ENCODE measurements at places on chromosomes 4 and X. TPM values are rescaled to one million over a fixed set of nuclear protein-coding genes. Genes with fewer than 3 reads are reported as not detected.

DNA sequence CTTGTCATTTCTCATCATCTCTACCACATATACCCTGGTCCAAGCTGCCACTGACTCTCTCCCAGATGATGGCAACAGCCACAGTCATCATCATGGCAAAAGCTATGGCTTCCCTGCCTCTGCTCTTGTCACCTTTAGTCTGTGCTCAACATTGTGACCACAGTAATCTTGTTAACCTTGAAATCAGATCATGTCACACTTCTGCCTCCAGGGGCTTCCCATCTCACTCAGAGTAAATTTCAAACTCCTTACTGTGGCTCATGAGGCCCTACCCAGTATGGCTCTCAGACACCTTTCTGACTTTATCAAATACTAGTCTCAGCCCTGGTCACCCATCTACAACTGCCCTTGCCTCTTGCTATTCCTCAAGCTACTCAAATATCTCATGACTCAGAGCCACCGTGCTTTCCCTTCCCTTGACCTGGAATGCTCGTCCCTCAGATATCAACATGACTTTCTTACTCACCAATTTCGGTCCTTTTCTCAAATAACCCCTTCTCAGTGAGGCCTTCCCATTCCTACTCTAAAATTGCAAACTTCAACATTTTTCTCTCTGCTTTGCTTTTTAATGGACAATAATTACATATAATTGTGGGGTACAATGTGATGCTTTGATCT, 41.1 kb upstream of the STIM2 start:
- H3K27ac ChIP-seq = peak overlapping the region; percentile 57
- no peaks in the 10 kb centered on the region for H3K27me3 ChIP-seq
- H3K4me3 ChIP-seq = no peak overlapping the region

DNA sequence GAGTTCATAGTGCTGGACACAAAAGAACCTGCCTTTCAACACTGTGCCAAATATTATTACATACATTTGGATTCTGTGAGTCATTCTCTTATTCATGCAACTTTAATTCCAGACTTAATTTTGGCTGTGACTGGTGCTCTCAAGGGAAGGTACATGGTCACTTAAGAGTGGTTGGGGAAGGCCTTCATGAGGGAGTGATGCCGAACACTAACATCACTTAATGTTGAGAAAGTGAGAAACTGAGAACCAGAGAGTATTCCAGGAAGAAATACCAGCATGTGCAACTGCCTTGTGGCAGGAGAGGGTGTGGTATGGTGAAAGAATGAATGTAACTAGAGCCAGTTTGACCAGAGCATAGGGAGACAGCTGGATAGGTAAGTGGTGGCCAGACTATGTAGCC, 41.5 kb upstream of the FHDC1 start:
- H3K27ac ChIP-seq = no peak overlapping the region
- no peaks in the 10 kb centered on the region for H3K27me3 ChIP-seq
- H3K4me1 ChIP-seq = peaks cover 13% of the 10 kb centered on the region
- no peak overlapping the region for H3K4me3 ChIP-seq

DNA sequence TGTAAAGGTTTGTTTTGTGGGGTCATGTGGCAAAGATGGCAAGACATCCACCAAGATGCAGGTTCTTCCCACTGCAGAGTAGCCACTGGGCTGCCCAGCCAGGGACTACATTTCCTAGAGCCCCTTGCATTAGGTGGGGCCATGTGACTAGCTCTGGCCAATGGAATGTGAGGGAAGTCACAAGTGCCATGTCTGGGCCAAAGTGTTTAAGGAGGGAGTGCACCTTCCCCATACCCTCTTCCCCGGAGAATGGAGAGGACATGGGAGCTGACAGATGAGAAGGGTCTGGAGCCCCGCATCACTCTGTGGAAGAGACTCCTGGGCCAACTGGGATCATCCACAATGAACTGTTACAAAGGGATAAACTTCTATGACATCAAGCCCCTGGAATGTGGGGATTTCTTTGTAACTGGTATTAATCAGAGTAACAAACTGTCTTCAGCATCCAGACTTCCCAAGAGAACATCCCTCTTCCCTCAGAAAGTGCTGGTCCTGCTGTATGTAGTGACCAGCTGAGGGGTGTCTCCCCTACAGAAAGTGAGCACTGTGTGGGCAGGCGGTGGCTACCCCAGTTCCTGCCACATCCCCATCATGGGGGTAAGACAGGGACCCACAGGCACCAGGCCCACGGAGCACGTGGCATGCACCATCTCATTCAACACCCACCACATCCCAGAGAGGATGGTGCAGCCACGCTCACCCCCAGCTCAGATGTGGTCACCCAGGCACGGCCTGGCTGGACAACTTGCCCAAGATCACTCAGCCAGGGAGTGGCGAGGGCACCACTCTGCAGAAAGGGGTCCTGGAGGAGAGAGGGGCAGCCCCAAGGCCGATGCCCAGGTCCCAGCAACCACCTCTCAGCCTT, 10.9 kb downstream of the PPP2R2C start:
- no peak overlapping the region for H3K27ac ChIP-seq
- no peaks in the 10 kb centered on the region for H3K27me3 ChIP-seq
- H3K4me1 ChIP-seq = no peaks in the 10 kb centered on the region

DNA sequence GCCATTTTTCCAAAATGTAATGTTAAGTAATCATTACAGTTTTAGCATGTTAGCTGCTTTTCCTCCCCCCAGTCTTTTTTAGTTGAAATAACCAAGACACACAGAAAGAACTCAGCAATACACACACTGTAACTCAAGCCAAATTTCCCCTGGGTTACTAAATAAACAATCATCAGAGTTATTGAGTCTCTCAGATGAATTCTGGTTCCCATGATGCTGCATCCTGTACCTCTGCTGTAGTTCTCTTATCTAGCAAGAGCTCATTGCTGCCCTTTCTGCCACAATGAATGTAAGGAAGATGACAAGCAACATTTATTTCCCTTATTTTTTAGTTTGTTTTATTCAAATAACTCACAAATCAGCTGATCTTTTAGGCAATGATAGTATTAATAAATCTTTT, 185.1 kb downstream of the ARHGAP6 start:
- no peak overlapping the region for H3K4me3 ChIP-seq
- H3K36me3 ChIP-seq = no peaks in the 10 kb centered on the region

DNA sequence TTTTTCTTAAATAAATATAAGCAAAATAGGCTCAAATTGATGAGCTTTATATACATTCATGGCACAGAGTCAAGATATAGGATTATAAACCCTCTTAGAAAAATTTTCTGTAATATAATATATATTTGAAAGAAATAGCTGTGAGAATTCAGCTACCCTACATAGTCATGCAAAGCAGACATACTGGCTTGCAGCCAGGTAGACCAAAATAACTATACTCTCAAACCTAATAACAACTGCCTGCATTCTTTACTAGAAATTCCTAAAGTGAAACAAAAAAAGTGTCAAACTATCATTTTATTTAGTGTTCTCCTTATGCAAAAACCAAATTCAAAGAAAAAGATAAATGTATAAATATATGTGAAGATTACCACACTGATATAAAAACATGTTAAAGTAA, 1390.2 kb downstream of the C4orf33 start:
- no peak overlapping the region for H3K27ac ChIP-seq
- no peak for DNase-seq
- H3K4me1 ChIP-seq = no peaks in the 10 kb centered on the region
- H3K36me3 ChIP-seq = no peaks in the 10 kb centered on the region
- H3K27me3 ChIP-seq = no peaks in the 10 kb centered on the region

GRCh38 chr4:66885501-66886165, 659.7 kb downstream of the CENPC start:
- DNase-seq = no peak
- H3K27me3 ChIP-seq = no peaks in the 10 kb centered on the region
- H3K4me3 ChIP-seq = no peak overlapping the region
- H3K4me1 ChIP-seq = peaks cover 3% of the 10 kb centered on the region
- H3K36me3 ChIP-seq = no peaks in the 10 kb centered on the region

DNA sequence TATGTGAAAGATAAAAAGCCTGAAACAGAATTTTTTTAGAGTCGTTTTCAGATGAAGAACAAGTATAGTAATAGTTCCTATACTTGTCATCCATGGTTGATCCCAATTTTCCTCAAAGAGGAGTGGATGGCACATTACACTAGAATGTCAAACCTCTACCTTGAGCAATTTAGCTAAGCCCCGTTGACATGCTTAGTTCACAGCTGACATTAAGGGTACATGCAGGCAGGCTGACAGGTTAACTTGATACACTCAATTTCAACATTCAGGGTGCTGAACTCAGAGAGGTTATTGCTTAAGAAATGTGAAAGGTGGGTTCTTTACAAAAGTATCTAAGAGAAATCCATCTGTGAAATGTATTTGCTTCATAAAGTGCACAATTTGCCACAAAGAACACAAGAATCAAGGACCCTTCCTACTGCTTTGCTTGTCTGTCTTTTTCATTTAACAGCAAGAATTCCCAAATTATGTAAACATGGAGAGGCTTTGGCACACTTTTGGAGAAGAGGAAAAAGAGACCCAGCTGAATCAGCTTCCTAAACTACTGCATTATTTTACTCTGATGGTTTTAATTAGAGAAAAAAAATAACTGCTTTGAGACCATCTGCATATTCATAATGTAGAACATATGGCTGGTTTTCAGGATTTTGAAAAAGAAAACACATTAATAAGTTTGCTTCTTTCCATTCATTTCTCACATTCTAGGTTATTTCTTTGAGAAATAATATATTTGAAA, 122.5 kb upstream of the DDIT4L start:
- peaks cover 25% of the 10 kb centered on the region for H3K4me1 ChIP-seq
- no peaks in the 10 kb centered on the region for H3K36me3 ChIP-seq
- no peak overlapping the region for H3K27ac ChIP-seq
- no peak overlapping the region for H3K4me3 ChIP-seq
- DNase-seq = no peak
- no peaks in the 10 kb centered on the region for H3K27me3 ChIP-seq

GRCh38 chr4:82712561-82712960, 86.0 kb downstream of the SCD5 start:
- no peak overlapping the region for H3K4me3 ChIP-seq
- H3K4me1 ChIP-seq = peaks cover 7% of the 10 kb centered on the region
- H3K36me3 ChIP-seq = no peaks in the 10 kb centered on the region
- DNase-seq = no peak
- no peak overlapping the region for H3K27ac ChIP-seq
- H3K27me3 ChIP-seq = no peaks in the 10 kb centered on the region

DNA sequence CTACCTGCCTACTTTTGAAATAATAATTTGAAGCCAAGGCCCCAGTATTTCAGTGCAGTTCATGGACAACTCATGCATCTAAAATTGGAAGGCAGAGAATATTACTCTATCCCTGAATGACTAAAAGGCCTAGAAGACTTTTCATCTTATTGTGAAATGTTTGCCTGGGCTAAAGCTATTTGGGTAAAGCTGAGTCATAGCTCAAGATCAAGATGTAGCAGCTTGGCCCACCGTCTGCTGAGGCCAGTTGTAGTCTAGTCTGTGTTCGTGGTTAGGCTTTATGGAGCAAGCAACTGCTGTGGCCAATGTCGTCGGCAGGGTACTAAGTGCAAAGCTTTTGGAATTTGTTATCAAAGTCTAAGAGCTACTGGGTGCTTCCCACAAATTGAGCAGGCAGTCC, 929.1 kb downstream of the RAB28 start:
- no peaks in the 10 kb centered on the region for H3K36me3 ChIP-seq
- H3K27me3 ChIP-seq = no peaks in the 10 kb centered on the region

DNA sequence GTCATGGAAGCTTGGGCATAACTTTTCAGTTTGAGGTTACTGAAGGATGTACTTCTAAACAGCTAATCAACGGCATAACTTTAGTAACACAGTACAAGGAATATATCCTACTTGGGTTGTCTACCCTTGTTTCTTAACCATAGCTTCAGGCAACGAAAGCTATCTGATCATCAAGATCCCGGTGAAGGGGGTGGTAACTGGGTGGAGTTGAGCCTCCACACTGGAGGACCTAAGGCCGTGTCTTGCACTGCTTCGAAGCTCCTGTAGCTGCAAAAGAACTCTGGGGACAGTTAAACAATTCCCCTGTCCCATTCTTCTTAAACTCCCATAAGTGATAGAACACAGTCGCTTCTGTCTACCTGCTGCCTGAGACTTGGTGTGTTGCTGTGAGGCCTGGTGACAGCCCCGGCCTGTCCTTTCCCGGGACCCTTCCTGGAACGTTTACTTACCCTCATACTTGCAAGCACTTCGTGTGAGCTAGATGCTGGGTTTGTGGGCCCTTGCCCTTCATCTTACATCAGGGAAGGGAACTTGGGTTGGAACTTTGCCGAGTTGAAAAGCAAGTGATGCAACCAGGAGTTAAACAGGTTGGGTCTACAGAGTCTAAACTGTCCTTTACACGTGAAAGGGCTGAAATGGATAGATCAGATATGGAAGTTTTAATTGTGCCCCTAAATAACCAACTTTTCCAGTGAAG, 5.8 kb upstream of the WDR1 start:
- H3K36me3 ChIP-seq = no peaks in the 10 kb centered on the region
- no peak for DNase-seq
- H3K4me3 ChIP-seq = no peak overlapping the region
- no peak overlapping the region for H3K27ac ChIP-seq

- DNase-seq = no peak
- H3K27me3 ChIP-seq = no peaks in the 10 kb centered on the region
- H3K27ac ChIP-seq = no peak overlapping the region
- no peak overlapping the region for H3K4me3 ChIP-seq
- no peaks in the 10 kb centered on the region for H3K4me1 ChIP-seq
These were observed 86.9 kb downstream of the TMEM164 start for GRCh38 chrX:110089656-110090403.

GRCh38 chr4:145840162-145840768, 98.4 kb downstream of the ZNF827 start:
- no peak for DNase-seq
- peaks cover 37% of the 10 kb centered on the region for H3K4me1 ChIP-seq
- no peaks in the 10 kb centered on the region for H3K27me3 ChIP-seq
- H3K36me3 ChIP-seq = peaks cover 8% of the 10 kb centered on the region
- H3K27ac ChIP-seq = peak overlapping the region; percentile 99
- no peak overlapping the region for H3K4me3 ChIP-seq

DNA sequence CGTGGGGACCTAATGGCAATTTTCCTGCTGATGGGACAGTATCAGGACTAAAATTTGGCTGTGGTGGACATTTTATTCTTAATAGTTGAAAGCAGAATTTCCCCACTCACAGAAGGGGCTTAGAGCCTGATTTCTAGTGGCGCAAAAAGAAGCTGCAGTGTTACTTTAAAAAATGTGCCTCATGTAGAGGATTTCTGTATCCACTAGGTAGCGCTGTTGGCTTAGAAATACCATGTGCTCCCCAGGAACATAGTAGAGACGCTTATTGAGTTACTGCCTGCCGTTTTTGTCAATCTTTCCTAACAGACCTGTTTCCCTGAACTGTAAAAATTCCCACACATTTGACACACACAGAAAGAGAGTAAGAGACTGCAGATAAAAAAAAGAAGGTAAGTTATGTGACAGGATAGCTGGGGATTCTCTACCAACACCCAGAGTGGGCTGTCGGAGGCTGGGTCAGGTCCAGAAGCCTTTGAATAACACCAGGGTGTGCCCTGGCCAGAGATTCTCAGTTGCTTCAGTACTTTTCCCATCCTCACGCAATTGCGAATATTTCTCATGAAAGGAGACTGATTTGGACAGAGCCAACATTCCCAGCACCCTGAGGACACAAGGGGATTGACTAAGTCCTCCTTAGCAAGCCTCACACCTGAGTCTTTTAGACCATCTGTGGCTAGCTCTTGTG, 88.4 kb downstream of the ZXDA start:
- no peaks in the 10 kb centered on the region for H3K36me3 ChIP-seq
- H3K27me3 ChIP-seq = no peaks in the 10 kb centered on the region
- H3K27ac ChIP-seq = no peak overlapping the region
- no peak overlapping the region for H3K4me3 ChIP-seq
- H3K4me1 ChIP-seq = peaks cover 4% of the 10 kb centered on the region

Gene FATE1
- polyA plus RNA-seq = not detected

Gene APLN
- polyA plus RNA-seq = 0.60 TPM

Gene MRPS18C
- polyA plus RNA-seq = 197 TPM

Gene RIPPLY1
- polyA plus RNA-seq = not detected

Gene RNF128
- polyA plus RNA-seq = 1.2 TPM

Gene C4orf50
- 0.06 TPM for polyA plus RNA-seq

Data from GM23338 (cell line).